Glutamatergic neuron (in vitro differentiated cells): ENCODE measurements at places on chromosomes 6 and 20. TPM values are rescaled to one million over a fixed set of nuclear protein-coding genes. Genes with fewer than 3 reads are reported as not detected.

The PAK1IP1 gene
- 14.6 TPM for total RNA-seq

The MACROD2 gene
- total RNA-seq = 8.7 TPM

The RNF217 gene
- total RNA-seq = 5.9 TPM

The KCNK15 gene
- 0.22 TPM for total RNA-seq

The PGM3 gene
- 77.1 TPM for total RNA-seq

The KHDRBS2 gene
- total RNA-seq = 19.7 TPM

The GNMT gene
- total RNA-seq = 0.54 TPM

The ECT2L gene
- total RNA-seq = 2.7 TPM

The PEX6 gene
- total RNA-seq = 13.8 TPM

The KIFC1 gene
- 14.8 TPM for total RNA-seq

The CST4 gene
- total RNA-seq = not detected

The BMP2 gene
- total RNA-seq = 0.66 TPM

The EYS gene
- total RNA-seq = 13.2 TPM

The MMS22L gene
- total RNA-seq = 9.1 TPM

The NEDD9 gene
- 0.71 TPM for total RNA-seq

The CD83 gene
- 0.34 TPM for total RNA-seq

The SYTL3 gene
- 2.8 TPM for total RNA-seq

The RAD21L1 gene
- total RNA-seq = not detected

The TMEM200A gene
- total RNA-seq = 25.4 TPM

The PNLDC1 gene
- total RNA-seq = not detected

The SCRT2 gene
- 28.0 TPM for total RNA-seq

The VGLL2 gene
- not detected for total RNA-seq
